GM23248 (cell line): ENCODE measurements at places on chromosomes 13 and 19.

- peaks cover 9% of the 10 kb centered on the region for H3K4me1 ChIP-seq
- no peaks in the 10 kb centered on the region for H3K27me3 ChIP-seq
- H3K27ac ChIP-seq = no peak overlapping the region
- no peaks in the 10 kb centered on the region; the same call in 1 of the 2 replicates for H3K36me3 ChIP-seq
Observed at GRCh38 chr13:75305059-75305458, 176.9 kb downstream of the TBC1D4 start.

DNA sequence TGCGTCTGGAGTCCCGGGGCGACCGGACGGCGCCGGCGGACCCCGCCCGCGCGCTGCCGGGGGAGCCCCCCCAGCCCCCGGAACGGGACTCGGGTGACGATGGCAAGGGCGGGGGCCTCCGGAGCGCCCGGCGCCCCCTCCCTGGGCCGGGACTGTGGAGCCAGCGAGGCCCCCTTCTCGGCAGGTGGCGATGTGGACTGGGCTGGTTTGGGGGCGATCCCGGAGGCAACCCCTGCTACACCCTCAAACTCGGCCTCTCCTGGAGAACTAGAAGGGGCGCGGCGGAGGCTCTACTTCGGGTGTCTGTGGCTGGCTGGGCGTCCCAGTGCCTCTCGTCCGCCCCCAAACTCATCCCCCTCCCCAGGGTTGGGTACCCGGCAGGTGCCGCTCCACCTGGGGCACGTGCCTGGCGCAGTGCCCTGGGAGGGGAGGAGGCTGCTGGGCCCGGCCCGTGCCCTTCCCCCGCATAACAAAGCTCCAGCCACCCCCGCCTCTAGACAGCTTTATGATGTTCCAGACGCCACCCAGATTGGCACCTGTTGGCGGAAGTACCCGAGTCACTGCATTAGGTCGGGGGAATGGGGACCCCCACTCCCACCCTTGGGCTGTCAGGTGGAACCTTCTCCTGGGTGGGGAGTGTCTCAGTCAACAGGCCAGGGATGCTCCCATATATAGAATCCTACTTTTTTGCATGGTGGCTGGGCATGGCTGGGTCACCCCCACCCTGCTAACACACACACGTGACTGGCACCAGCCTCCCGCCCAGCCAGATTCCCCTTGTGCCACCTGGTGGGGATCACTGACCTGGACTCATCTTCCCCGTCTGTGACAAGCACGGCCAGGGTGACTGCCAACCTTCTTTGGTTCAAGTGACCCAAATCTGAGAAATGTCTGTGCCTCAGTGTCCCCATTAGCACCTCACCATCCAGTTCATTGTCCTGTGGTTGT is 722 bp downstream of the PKN1 start:
- peak overlapping the region; percentile 75 for H3K27ac ChIP-seq
- peak; percentile 43 for DNase-seq
- H3K27me3 ChIP-seq = no peaks in the 10 kb centered on the region
- H3K4me1 ChIP-seq = peaks cover 14% of the 10 kb centered on the region
- peak overlapping the region; percentile 82 for H3K4me3 ChIP-seq

DNA sequence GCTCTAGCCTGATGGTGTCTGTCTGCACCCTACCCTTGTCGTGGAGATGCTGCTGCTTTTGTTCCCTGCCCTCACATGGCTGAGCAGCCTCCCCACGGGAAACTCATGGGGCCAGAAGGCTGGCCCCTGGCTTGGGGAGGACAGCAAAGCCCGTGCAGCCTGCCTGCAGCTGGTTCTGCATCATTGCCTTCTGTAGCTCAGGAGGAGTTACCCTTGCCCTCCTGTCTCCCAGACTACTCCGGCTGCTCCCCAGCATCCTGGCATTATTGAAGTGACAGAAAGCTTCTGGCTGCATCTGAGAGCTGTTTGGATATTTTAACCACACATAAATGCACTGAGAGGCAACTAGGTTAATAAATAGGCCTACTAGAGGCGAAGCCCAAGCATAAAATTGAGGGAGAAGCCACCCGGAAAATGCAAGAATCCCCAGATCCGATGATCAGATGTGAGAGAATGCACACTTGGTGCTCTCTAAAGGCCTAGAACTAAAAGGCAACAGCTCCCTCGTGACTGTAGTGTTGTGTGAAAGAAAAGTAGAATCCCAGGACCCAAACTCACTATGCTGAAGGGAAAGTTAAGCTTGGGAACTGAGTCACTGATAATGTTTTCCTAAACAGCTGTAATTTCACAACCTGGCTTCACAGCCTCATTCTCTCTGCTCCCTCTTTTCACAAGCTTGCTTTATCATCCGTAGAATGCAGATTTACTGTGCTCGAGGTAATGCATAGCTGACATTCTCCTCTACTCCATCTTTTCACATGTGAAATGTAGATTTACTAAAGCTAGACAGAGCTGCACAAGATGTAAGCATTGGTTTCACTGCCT is 110.8 kb downstream of the TNFRSF19 start:
- H3K36me3 ChIP-seq = no peaks in the 10 kb centered on the region
- peaks cover 4% of the 10 kb centered on the region; the same call in 1 of the 2 replicates for H3K4me1 ChIP-seq
- no peak overlapping the region for H3K27ac ChIP-seq

DNA sequence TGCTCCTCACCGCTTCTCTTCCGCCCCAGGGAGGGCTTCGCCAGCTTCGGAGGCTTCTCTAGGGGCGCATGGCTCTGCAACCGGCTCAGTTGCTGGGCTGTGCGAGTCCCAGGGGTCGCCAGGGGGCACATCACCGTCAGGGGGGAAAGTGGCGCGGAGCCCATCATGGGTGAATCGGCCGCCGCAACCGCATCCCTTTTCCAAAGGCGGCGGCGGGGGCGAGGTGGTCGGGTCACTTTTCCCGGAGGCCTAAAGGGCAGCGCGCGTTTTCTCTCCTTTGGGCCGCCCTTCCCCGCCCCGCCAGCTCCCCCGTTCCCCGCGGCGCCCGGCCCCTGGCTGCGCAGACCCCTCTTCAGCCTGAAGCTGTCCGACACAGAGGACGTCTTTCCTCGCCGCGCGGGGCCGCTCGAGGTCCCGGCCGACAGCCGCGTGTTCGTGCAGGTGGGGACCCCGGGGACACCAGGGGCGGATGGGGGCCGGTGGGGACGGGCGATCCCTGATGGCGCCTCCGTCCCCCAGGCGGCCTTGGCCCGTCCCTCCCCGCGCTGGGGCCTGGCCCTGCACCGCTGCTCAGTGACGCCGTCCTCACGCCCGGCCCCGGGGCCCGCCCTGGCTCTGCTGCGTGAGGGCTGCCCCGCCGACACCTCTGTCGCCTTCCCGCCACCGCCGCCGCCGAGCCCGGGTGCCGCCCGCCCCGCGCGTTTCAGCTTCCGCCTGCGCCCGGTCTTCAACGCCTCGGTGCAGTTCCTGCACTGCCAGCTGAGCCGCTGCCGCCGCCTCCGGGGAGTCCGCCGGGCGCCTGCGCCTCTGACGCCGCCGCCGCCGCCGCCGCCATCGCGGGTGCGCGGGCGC is 1.7 kb downstream of the TGFBR3L start:
- H3K4me3 ChIP-seq = peak overlapping the region; percentile 74
- no peaks in the 10 kb centered on the region; the same call in 1 of the 2 replicates for H3K36me3 ChIP-seq
- peak; percentile 78 for DNase-seq
- no peaks in the 10 kb centered on the region for H3K27me3 ChIP-seq

DNA sequence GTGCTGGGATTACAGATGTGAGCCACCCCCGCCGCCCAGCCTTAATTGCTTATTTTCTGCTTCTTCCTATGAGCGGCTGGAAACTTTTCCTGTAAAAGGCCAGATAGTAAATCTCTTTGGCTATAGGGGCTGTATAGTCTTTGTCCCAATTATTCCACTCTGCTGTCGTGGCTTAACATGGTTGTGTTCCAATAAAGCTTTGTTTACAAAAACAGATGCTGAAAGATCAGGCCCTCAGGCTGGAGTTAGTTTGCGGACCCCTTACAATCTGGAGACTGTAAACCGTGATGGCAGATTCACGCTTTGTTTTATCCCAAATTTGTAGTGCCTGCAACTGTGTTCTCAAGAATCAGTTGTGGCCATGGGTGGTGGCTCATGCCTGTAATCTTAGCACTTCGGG is 10.7 kb downstream of the KCNC3 start:
- no peak for DNase-seq
- H3K36me3 ChIP-seq = no peaks in the 10 kb centered on the region
- H3K27me3 ChIP-seq = peaks cover 14% of the 10 kb centered on the region
- no peak overlapping the region for H3K4me3 ChIP-seq

GRCh38 chr13:33761740-33762139 is 56.2 kb upstream of the RFC3 start:
- H3K27ac ChIP-seq = no peak overlapping the region
- H3K27me3 ChIP-seq = no peaks in the 10 kb centered on the region
- DNase-seq = peak; percentile 9
- H3K4me3 ChIP-seq = no peak overlapping the region

DNA sequence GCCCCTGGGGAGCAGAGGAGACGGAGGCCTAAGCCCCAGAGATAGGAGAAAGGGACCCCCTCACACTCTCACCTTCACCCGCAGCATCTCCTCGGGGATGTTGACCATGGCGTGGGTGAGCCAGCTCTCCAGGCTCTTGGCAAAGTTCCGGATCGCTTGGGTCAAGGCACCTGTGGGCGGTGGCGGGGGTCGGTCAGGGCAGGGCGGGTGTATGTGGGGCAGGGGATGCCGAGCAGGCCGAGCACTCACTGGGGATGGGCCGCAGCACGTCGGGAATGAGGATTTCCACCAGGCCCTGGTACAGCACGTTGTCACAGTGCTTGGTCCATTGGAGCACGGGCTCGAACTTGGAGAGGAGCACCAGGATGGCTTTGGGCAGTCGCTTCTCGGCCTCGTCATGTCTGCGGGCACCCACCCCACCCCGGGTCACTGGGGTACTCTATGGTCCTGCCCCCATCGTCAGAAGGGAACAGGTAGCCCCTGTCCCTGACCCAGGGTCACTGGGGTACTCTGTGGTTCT is 13.1 kb downstream of the DCAF15 start:
- H3K27me3 ChIP-seq = no peaks in the 10 kb centered on the region
- H3K36me3 ChIP-seq = no peaks in the 10 kb centered on the region
- DNase-seq = no peak
- no peak overlapping the region for H3K27ac ChIP-seq
- no peaks in the 10 kb centered on the region for H3K4me1 ChIP-seq

- no peaks in the 10 kb centered on the region for H3K36me3 ChIP-seq
- H3K27me3 ChIP-seq = no peaks in the 10 kb centered on the region
- H3K4me3 ChIP-seq = peak overlapping the region; percentile 97
- H3K4me1 ChIP-seq = peaks cover 24% of the 10 kb centered on the region
Observed at GRCh38 chr19:2782329-2782935, 641 bp downstream of the SGTA start.

DNA sequence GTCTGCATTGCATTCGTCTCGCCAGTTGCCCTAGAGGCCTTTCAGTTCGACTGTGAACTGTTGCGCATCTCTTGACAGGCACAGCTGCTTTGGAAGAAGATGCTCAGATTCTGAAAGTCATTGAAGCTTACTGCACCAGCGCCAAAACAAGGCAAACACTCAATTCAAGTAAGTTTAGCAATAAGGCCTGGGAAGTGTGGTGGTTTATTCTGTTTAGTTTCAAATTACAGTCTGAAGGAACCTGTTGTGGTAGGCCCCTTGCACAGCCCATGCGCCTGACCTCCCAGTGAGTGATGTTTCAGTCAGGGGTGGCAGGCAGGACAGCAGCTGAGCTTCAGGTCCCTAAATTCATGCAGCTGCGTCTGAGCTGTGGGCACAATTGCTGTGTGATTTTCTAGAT is 32.2 kb upstream of the TEX29 start:
- peaks cover 21% of the 10 kb centered on the region; the same call in 1 of the 2 replicates for H3K36me3 ChIP-seq
- H3K4me3 ChIP-seq = no peak overlapping the region
- no peaks in the 10 kb centered on the region for H3K27me3 ChIP-seq
- no peaks in the 10 kb centered on the region for H3K4me1 ChIP-seq

- DNase-seq = no peak
- H3K36me3 ChIP-seq = no peaks in the 10 kb centered on the region
- H3K4me3 ChIP-seq = no peak overlapping the region
- H3K4me1 ChIP-seq = peaks cover 13% of the 10 kb centered on the region
- no peak overlapping the region for H3K27ac ChIP-seq
- peaks cover 3% of the 10 kb centered on the region; the same call in 1 of the 2 replicates for H3K27me3 ChIP-seq
Observed at GRCh38 chr13:113789167-113789566, 30.1 kb downstream of the TMEM255B start.

DNA sequence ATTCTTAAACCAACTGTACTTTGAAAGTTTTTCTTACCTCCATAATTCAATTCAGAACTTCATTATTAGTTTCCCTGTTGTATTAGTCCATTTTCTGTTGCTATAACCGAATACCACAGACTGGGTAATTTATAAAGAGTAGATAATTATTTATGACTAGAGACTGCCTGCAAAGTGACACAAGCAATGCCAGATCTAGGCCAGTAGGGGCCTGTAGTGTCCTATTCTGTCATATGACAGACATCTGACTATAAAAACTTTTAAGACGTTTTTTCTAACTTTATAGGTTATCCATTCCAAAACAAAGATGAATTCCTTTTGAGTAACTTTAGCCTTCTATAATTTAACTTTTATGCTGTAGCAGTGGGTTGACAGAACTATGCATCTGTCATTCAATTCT is 2783.8 kb downstream of the PCDH9 start:
- no peak overlapping the region for H3K27ac ChIP-seq
- H3K4me3 ChIP-seq = no peak overlapping the region
- no peaks in the 10 kb centered on the region for H3K36me3 ChIP-seq
- no peak for DNase-seq
- H3K4me1 ChIP-seq = no peaks in the 10 kb centered on the region

- H3K4me1 ChIP-seq = peaks cover 24% of the 10 kb centered on the region
- H3K27me3 ChIP-seq = no peaks in the 10 kb centered on the region
- no peak overlapping the region for H3K27ac ChIP-seq
- no peaks in the 10 kb centered on the region for H3K36me3 ChIP-seq
Observed at GRCh38 chr13:74070513-74070912, 63.7 kb downstream of the KLF12 start.

GRCh38 chr19:46350758-46351159 is 3.9 kb downstream of the PPP5C start:
- peaks cover 30% of the 10 kb centered on the region for H3K4me1 ChIP-seq
- H3K27ac ChIP-seq = peak overlapping the region; percentile 77

DNA sequence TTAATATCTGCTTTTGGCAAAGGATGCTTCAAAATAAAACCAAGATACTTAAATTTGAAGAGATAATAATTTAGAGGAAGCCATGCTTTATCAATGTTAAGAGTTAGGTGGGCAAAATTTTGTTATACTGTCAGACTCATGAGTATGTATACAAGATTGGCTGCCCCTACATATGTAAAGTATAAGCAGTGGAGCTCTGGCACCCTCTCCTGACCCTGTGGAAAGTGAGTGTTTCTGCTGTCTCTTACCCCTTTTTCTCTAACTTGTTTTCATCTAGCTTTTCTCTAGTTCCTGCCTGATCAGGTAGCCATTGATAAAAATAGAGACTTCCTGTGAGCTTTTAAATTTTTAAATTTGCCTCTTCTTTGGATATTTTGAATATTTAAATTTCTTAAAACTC is 710.9 kb upstream of the SPRY2 start:
- H3K27ac ChIP-seq = no peak overlapping the region
- no peak overlapping the region for H3K4me3 ChIP-seq
- no peaks in the 10 kb centered on the region for H3K36me3 ChIP-seq
- H3K4me1 ChIP-seq = no peaks in the 10 kb centered on the region
- DNase-seq = no peak
- no peaks in the 10 kb centered on the region for H3K27me3 ChIP-seq

- DNase-seq = no peak
- no peak overlapping the region for H3K27ac ChIP-seq
- H3K4me3 ChIP-seq = no peak overlapping the region
- no peaks in the 10 kb centered on the region for H3K36me3 ChIP-seq
Observed at GRCh38 chr13:82791035-82791434, 1091.2 kb downstream of the SLITRK1 start.

- no peaks in the 10 kb centered on the region for H3K27me3 ChIP-seq
- peaks cover 8% of the 10 kb centered on the region for H3K4me1 ChIP-seq
- no peak for DNase-seq
- H3K27ac ChIP-seq = no peak overlapping the region
- no peaks in the 10 kb centered on the region for H3K36me3 ChIP-seq
Observed at GRCh38 chr13:31225998-31226675, 26.4 kb downstream of the B3GLCT start.

- no peaks in the 10 kb centered on the region for H3K4me1 ChIP-seq
- DNase-seq = no peak
- no peaks in the 10 kb centered on the region for H3K36me3 ChIP-seq
- H3K27ac ChIP-seq = no peak overlapping the region
- peaks cover 9% of the 10 kb centered on the region; the same call in 1 of the 2 replicates for H3K27me3 ChIP-seq
Observed at GRCh38 chr19:42487798-42488178, 40.5 kb downstream of the CEACAM1 start.
